ENCODE measurements at places on chromosomes 4 and X. TPM values are rescaled to one million over a fixed set of nuclear protein-coding genes. Genes with fewer than 3 reads are reported as not detected.

AFM gene
- not detected for polyA plus RNA-seq

CYTL1 gene
- polyA plus RNA-seq = 0.57 TPM

FGFBP1 gene
- polyA plus RNA-seq = 178 TPM

ZDHHC15 gene
- 0.45 TPM for polyA plus RNA-seq

C4orf51 gene
- polyA plus RNA-seq = not detected

USP38 gene
- polyA plus RNA-seq = 5.3 TPM

SMIM31 gene
- polyA plus RNA-seq = not detected

PLP1 gene
- 0.94 TPM for polyA plus RNA-seq

SULT1E1 gene
- polyA plus RNA-seq = 0.35 TPM

APBB2 gene
- 4.0 TPM for polyA plus RNA-seq

TMEM156 gene
- polyA plus RNA-seq = 0.25 TPM

SPATA4 gene
- polyA plus RNA-seq = not detected

CASP6 gene
- 7.2 TPM for polyA plus RNA-seq

USP17L28 gene
- polyA plus RNA-seq = not detected

CTAG1A gene
- not detected for polyA plus RNA-seq

ABCB7 gene
- polyA plus RNA-seq = 10.3 TPM

NUP62CL gene
- 0.94 TPM for polyA plus RNA-seq

TXK gene
- 0.61 TPM for polyA plus RNA-seq
